ENCODE measurements at places on chromosomes 5 and 9.

GRCh38 chr9:136686794-136687711 is at the start of gene AGPAT2:
Gene AGPAT2 (minus strand): TSS chr9:136687457. CDS start chr9:136687357, 100 bp downstream.
- DNase-seq: peak; percentile 30

- no peak for DNase-seq
Measured at GRCh38 chr5:69299625-69300024, 33.0 kb downstream of the CCDC125 start.

GRCh38 chr5:68419637-68420452 is 204.3 kb downstream of the PIK3R1 start:
- no peak for DNase-seq

GRCh38 chr5:68415177-68416085 is 199.9 kb downstream of the PIK3R1 start:
- DNase-seq: no peak

DNA sequence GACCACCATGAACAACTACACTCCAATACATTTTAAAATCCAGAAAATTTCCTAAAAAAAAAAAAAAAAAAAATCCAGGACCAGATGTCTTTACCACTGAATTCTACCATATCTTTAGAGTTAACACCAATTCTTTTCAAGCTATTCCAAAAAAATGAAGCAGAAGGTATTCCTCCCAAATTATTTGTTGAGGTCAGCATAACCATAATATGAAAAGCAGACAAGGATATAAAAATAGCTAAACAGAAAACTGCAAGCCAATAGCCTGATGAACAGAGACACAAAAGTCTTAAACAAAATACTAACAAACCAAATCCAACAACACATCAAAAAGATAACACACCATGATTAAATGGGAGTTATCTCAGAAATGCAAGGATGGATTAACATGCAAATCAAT is 695.4 kb downstream of the PTPRD start:
- DNase-seq: no peak

- DNase-seq: no peak
Measured at GRCh38 chr9:105432247-105432842, 15.5 kb upstream of the FSD1L start.

- no peak for DNase-seq
Measured at GRCh38 chr5:147455822-147456450, 53.9 kb downstream of the DPYSL3 start.

GRCh38 chr9:90827181-90827871 is 25.7 kb downstream of the SYK start:
- DNase-seq: no peak

- DNase-seq: no peak
Measured at GRCh38 chr5:127821896-127822295, 118.7 kb downstream of the CCDC192 start.

DNA sequence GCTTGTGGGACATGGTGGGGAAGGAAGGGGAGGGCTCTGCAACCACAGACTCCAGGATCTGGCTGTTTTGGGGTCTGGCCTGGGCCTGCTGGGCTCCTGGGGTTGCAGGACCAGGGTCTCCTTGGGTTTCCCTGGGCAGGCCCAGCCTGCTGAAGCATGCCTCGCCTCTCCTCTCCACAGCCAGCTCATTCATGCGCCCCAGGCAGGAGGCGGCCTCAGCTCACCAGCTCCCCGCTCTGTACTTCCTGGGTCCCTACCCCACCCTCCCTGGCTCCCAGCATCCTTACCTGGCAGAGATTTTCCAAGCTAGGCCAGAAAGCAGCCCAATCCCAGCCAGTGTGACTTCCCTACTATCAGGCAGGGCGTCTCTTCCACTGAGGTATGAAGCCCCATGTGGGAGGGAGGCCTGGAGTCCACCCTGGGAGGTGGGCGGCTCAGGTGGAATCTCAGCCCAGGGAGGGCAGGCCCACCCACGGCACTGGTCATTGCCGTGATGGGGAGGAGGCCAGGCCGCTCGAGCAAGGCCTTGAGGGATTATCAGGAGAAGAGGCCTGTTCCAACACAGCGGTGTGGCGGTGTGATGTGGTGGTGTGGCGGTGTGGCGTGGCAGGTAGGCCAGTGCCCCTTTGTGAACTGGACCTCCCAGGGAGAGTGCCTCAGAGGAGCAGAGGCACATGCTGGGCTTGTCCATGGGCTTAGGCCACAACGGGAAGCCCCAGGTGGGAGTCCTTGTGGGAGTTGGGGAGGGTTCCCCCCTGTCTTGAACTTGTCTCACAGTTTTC is 103.4 kb downstream of the DAB2IP start:
- no peak for DNase-seq

GRCh38 chr5:168327994-168328393 is 36.5 kb downstream of the WWC1 start:
- DNase-seq: no peak

- DNase-seq: no peak
Measured at GRCh38 chr5:145450286-145450885, 384.8 kb downstream of the PRELID2 start.

DNA sequence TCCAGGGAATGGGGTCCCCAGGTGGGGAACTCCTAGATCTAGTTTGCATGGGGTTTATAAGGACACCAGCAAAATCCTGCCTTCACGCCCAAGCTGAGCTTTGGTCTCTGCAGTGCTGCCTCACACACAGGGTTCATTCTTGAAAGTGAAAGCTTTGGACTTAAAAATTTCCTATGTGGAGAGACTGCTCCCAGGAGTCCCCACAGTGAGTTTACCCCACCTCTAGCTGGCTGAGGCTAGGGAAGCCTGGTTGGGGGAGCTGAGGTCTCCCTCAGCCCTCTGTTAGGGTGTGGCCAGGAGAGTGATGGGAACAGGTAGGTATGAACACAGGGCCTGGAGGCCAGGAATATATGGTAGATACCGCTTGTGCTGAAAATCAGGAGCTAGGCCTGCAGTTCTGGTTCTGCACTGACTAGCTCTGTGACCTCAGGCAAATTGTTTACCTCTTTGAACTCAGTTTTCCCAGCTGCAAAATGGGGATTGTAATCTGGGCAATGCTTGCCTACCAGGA is 41.5 kb upstream of the LARP1 start:
- DNase-seq: no peak

DNA sequence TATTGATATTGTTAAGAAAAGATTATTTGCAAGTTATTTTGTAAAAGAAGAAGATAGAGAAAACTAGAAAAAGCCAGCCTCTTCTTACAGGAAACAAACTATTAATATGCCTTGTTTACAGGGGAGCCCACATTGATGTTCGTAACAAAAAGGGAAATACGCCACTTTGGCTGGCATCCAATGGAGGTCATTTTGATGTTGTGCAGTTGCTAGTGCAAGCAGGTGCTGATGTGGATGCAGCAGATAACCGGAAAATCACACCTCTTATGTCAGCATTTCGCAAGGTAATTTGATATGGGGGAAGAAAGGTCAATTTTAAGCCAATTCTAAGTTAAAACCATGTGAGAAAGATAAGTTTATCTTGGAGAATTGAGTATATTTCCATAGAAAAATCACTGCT is 37.6 kb upstream of the EIF4EBP3 start:
- no peak for DNase-seq

GRCh38 chr9:33458444-33458843 is 11.1 kb upstream of the AQP3 start:
- DNase-seq: no peak

DNA sequence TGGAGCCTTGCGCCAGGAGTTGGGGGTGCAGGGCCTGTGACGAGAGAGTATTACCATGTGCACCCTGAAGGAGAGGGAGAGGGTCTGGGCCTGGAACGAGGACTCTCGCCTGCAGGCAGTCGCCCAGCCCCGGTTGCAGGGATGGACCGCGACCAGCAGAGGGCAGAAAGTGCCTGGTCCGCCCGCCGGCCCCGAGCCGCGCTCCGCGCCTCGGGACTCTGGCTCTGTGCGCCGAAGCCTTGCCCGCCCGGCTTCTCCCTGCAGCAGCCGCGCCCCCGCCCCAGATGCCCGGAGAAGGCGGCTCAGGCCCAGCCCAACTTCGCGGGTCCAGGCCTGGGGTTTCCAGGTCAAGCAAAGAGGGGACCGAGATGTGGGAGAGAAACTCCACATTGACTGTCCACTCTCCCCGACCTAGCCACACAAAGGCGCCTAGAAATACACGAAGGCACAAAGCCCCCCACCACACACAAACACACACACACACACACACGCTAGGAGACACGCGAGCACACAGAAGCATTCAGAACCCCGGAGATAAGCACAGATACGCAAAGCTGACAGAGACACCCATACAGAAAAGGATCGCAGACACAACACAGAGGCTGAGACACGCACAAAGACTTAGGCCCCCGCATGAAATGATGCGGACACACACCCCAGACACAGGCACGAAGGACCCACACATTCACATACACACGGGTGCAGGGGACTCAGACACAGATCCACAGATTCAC is 2.0 kb upstream of the LMX1B start:
- DNase-seq: peak; percentile 19

DNA sequence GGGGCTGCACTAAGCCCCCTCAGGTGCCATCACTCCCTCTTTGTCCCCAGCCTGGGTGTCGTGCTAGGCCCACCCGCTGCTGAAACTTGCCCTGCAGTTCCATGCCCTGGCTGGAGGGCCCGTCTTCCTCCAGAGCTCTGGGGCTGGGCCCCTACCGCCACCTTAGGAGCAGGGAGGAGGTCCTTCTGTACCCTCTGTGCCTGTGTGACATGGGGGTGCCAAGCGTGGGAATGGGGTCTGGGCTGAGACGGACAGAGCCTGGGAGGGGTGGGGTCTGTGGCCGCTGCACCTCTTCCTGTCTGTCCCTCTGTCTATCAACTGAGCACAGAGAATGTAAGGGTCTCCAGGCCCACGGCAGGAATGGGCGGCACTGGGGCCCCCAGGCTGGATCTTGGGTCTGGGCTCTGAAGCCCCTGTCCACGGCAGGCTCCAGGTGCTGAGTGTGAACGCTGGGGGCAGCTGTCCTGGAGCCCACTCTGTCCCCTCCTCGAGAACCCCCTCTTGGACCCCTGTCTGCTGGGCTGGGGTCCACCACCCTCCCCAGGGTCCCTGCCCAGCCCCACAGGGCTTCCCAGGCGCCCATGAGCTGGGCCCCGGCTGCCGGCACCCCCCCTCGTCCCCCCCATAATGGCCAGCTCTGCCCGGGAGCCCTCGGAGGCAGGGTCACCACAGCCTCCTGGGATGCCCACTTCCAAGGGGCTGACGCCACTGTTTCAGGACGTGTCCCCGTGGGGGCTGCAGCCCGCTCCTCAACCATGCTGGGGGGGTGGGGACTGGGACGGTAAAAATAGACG is 15.8 kb upstream of the NRARP start:
- no peak for DNase-seq

DNA sequence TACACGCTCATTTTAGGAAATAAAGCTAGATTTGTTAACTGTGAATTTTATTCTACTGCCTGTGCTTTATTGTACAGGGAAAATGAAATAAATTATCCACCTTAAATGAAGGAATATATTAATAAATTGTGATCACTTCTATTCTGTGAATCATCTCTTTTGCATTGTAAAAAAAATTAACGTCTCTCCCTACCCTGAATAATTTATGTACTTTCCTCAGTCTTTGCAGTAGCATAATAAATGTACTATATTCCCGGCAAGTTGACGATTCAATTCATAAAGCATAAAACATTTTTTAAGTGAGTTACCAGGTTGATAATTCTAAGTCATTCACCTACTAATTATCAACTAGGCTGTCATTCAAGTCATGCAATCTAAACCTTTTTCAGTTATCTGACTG is 1425.3 kb upstream of the CDH9 start:
- DNase-seq: no peak

GRCh38 chr9:99778308-99778707 is 43.4 kb upstream of the NR4A3 start:
- no peak for DNase-seq

- DNase-seq: no peak
Measured at GRCh38 chr9:106820866-106821265, 42.1 kb upstream of the ZNF462 start.

DNA sequence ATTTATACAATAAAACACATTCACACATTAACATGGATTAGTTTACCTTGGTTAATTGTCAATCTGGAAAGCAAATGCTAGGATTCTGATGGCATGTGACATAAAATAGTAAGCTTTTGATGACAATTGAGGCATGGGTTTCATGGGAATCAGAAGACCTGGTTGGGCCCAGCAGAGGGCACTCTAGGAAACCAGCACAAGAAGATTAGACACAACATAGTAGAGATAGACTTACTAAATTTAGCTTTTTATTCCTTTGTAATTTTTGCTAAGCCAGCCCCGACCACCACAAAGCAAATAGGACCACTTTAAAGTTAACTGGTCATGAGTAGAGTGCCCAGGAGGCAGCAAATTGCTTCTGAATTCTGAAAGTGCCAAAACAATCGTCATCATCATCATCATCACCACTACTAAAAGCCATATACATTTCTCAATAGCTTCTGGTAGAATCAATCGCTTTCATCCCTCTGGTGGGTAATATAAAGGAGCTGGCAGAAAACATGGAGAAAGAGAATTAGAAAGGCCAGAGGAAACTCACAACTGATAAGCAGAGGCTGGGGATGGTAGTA is 163.2 kb downstream of the ARRDC3 start:
- no peak for DNase-seq

DNA sequence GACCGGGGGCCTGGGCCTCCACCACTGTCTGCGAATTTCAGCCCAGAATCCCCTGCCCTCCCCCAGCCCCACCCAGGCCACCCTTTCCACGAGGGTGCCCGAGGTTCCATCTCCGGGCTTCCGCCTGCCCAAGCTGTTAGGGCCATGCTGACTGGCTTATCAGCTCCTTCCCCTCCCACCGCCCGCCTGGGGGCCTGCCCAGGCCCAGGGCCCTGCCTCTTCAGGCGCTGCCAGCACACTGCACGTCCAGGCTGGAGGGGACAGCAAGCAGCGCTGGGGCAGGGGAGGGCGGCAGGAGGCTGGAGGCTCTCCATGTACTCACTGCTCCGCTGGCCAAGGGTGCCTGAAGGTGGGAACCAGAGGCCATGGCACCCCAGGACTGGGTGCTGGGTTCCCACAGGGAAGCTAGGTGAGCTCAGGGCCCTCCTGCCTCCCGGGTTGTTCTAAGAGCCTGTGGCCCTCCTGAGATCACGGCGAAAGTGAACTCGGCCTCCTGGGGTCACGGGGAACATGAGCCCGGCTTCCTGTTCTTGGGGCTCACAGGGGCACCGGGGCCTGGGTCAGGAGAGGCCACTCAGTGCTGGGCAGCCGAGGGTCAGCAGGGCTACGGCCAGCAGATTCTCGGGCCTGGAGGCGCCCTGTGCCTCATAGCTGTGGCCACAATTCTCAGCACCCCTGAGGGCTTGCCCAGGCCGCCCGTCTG is 57.7 kb upstream of the EGFL7 start:
- DNase-seq: no peak

GRCh38 chr9:118674942-118675341 is 694.3 kb downstream of the BRINP1 start:
- DNase-seq: no peak

- no peak for DNase-seq
Measured at GRCh38 chr9:124661271-124661670, 109.8 kb downstream of the NR6A1 start.

DNA sequence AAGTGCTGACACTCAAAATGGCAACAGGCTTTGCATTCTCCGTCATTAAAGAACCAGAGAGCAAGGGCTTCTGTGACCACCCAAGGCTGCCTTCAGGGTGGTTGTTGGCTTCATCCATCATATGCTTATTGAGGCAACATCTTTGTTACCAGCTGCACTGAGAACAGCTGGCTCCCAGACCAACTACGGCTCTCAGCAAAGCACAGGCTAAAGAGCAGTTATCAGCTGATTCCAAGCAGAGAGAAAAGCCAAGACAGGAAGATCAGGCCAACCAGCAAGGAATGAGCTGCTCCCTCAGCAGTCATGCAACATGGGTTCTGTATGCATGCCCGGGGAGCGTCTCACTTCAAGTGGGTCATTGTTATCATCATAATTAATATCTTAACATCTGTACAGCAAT is 358.9 kb downstream of the ACTL7B start:
- no peak for DNase-seq

- DNase-seq: peak; percentile 38
Measured at GRCh38 chr5:148998174-148998797, 64.6 kb downstream of the SH3TC2 start.

GRCh38 chr9:115042781-115043509 is 75.0 kb downstream of the TNC start:
- DNase-seq: no peak
